ENCODE measurements at places on chromosomes 16 and 17.

DNA sequence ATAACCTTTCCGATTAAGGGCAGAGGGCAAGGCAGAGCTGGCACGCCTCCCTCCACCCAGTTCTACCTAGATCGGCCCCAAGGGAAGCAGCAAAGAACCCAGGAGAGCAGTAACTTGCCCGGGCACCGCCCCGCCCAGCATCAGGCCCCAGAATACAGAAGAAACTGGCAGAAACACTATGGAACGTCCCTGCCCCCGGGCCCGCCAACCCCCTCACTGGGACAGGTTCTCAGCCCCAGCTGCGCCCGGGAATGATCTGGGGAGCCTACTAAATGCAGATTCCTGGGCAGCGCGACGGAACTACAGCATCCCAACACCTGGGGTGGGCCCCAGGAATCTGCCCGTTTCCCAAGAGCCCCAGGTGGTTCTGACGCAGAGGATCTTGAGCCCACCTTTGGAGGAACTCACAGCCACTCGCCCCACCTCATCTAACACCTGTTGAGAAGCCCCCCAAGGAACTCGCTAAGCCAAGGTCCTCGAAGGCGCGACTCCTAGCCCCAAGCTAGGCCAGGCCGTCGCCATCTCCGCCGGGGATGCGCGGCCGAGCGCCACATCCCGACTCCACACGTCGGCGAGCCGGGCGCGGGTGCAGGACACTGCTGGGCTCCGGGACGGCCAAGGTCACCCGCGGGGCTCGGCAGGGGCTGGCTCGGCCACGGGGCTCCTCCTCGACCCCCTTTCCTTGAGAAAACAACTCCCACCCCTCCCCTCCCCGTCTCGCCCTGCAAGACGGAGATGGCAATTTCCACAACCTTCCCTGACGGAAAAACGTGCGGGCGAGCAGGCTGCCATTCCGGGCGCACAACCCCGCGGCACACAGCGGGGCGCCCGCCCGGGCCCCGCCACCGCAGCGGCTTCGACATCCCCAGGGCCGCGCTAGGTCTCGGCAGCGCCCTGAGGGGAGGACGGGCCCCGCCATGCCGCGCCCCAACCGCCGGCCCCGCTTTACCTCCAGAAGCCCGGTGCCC, 913 bp downstream of the CDIP1 start:
- DNase-seq, result no peak

DNA sequence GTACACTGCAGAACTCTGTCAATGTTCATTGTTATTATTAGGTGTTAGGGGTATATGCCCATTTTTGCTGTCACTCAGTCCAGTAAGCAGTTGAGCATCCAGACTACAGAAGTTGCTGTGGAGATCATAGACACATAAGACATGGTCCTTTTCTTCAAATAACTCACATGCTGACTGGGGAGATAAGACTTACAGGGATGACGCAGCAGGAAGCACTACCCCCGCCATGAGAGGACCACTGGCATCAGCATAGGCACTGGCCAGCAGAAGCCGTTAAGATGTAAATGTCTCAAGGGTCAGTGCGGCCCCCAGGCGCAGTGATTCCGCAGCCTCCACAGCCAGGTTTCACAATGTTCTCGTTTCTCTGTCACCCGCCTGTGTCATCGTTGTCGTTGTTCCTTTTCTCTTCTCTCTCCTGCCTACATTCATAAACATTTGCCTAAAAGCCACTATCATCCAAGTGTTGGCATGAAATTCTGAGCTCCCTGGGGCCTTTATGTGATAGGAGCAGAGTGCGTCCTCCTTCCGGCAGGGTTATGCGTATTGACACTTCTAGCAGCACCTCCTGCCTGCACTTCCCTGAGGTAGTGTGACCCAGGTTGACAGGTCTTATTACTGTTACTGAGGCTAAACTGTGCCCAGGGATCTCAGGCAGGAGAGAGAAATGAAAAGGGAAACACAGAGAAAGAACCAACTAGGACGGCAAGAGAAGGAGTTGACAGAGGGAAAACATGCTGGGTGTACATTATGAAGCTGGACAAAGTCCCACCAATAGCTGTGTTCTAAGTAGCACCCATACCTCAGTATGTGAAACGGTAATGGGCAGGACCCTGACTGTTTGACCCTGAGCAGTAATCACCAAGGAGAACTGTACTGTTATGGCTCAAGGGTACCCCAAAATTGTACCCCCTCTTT, 17.9 kb downstream of the TANGO6 start:
- DNase-seq, result no peak

- no peak for DNase-seq
Observed at GRCh38 chr17:69900829-69901228, 174.2 kb upstream of the KCNJ16 start.

DNA sequence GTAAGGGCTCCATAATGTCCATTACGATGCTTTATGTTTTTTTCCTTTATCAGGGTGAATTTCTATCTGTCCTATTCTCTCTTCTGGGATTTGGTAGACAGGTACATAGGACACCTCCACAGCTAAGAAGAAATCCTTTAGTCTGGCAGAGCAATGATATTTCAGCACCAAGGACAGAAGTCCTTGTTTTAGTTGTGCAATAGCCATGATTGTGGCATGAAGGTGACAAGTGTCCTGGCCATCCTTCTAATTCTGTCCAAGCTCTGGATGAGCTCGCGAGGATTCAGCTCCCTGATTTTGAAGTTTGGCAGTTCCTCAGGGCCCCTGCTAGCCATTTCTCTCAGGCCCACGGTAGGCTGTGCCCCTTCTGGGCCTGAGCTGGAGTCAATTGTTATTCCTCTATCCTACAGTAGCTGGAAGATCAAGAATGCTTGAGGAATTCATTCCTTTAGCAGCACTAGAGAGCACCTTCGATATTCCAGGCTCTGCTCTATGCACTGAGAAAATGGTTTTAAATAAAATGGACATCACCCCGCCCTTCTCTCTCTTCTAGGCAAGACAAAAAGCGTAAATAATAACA, 320.8 kb downstream of the XYLT1 start:
- no peak for DNase-seq

- no peak for DNase-seq
Observed at GRCh38 chr17:83012200-83012785, 67.1 kb upstream of the METRNL start.

DNA sequence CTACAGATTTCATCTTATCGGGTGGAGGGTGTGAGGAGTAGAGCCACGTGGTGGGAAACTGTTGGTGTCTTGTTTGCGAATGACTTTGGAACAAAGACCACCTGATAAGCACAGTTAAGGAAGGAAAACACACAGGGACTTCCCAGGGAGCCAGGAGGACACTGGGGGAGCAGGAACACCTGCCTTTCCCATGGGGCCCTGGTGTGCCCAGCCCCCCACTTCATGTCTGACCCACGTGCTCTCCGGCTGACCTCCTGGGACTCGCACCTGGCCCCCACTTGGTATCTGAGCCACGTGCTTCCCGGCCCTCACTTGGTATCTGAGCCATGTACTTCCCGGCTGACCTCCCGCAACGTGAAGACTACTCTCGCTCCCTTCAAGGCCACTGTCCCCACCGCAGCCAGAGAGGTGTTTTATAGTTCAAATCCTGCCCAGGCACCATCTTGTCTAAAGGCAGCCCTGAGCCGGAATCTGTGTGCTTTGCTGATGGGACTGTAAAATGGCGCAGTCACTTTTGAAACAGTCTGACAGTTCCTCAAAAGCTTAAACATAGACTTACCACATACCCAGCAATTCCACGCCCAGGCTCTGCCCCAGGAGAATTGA, 5.4 kb upstream of the CSNK1D start:
- no peak for DNase-seq

GRCh38 chr17:20800146-20800545, 220.6 kb downstream of the CDRT15L2 start:
- no peak for DNase-seq

DNA sequence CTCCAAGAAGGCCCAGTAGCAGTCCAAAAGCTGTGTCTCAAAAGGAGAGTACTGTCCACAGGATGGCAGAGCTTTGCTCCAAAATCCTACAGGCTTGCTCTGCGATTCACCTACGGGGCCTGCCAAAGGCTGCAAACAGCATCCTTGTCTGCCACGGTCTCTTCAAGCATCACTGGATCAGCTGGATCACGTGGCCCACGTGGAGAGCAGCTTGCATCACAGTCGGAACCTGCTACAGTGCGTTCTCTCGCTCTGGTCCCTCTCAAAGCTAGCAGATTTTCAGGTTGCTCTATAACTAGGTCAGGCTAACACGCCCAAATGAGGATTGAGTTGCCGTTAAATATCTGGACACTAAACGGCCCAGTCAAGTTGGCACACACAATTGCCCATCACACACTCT, 8.4 kb upstream of the TIMM22 start:
- no peak for DNase-seq

DNA sequence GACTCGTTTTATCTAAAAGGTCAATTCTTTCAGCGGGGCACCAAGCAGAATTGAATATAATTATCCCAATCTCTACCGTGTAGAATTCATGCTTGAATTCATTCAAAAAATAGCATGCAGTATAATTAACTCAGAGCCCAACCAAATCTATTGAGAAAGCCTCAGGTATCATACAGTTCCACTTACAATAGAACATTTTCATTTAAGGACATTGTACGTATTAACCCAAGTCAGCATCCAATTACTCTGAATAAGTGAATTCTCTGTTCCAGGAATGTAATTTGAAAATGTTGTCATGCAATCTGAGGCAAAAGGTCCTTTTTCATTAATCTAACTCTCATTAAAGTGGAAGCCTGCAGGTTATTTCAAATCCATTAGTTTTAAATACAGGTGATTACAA, 78.5 kb downstream of the SALL1 start:
- DNase-seq, result no peak

DNA sequence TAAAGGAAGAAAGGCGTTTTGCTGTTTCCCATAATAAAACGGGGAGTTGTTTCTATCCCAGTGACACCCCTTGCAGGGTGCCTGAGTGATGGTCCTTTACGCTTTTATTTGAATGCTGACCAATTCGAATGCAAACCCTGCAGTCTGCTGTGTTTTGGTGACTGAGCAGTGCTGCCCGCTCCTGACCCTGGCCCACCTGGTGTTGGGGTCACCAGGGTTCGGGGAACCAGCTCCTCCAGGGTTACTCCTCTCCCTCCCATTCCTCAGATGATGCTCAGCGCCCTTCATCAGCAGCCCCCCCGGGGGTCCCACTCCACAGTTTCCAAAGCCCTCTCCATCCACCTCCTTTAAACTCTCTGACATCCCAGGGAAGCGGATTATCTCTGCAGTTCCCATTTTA, 6.0 kb downstream of the CA4 start:
- DNase-seq, result no peak

GRCh38 chr17:58280480-58281217, at the start of gene MPO:
Gene MPO, minus strand, starts transcription at chr17:58280935. Its CDS starts 177 bp downstream, at chr17:58280758.
- DNase-seq, result no peak

DNA sequence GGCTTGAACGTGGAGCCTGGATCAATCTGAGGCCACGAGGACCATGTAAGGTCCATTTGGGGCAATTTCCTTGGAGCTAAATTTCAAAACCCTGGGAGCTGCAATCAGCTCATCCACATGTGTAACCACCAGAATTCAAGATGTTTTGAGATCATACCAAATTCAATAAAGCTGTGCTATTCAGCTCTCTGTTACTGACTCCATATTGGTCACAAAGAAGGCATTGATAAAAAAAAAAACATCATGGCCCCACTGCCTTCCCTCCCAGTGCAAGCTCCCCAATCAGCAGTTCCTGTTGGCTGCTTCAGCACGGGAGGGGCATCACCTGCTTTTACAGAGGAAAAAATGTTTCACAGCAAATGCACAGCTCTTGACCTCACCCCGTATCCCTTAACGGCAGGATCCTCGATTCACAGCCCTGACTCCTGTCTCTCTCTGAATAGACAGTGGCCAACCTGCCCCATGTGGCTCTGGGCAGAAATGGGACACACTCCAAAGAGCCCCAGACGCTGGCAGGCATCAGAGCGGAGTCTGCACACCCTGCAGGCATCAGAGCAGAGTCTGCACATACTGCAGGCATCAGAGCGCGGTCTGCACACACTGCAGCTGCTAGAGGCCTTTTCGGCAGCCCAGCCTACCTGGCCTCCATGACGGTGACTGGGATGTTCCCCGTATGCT, 37.1 kb downstream of the FANCA start:
- no peak for DNase-seq

DNA sequence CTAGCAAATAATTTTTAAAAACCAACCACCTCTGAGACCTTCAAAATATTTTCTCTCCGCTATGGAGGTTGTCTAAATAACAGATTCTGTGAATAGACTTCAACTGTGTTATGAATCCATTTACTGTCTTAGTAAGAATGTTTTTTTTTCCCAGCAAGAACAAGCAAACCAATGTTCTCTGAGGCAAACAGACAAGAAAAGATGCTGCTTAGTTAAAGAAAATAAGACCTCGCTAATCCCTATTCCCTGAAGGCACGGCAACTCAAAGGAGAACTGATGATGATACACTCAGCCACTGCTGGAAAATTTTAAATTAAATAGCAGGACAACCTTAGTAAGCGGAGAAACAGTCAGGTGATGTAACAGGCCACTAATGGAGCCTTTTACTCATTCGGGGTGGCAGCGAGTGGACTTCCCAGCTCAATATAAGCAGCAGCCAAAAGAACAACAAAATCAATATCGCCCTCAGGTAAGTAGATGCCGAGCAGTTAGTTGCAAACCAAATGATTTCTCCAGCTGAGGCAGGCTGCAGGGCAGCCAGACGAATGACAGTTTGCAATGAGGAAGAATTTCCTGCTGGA, 81.8 kb downstream of the CPPED1 start:
- DNase-seq, result no peak

DNA sequence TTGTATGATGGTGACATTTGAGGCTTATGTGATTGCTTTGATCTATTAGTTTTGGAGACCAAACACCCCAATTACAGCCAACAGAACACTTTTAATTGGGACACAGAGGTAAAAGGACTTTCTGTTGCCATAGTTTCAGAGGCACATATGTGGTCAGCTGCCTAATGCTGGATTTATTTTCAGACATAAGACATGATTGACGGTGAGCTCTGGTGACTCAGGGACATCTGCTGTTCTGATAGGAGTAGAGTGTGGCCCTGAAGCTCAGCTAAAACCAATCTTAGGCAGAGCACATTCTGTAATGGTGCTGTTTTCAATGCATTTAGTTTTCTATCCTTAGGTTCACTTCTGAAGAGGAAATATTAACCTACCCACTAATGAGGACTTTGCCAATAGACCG, 247.1 kb downstream of the UTP18 start:
- DNase-seq, result no peak

DNA sequence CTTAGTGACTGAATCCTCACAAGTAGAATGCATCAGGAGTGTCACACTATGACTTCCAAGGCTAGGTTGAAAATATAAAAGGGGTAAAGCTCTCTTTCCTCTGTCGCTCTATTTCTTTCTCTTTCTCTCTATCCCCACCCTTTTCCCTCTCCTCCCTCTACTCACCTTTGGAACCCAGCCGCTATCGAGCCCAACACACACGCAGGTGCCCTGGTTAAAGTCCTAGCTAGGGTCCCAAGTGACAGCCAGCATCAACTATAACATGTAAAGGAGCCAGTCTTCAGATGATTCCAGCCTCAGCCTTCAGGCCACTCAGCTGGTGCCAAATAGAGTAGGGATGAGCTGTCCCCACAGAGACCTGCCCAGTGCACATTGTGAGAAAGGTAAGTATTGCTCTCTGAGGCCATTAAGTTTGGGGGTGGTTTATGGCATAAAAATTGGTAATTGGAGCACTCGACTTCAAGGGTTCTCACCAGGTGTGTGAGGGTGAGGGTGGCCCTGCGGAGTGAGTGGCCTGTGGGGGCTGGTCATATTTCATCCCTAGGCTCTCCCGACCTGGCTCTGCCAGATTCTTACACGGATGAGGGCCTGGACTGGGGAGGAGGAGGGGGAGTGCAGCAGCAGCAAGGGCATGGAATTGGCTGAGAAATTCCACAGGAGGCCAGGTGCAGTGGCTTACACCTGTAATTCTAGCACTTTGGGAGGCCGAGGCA, 14.9 kb upstream of the C16orf54 start:
- DNase-seq, result no peak

- DNase-seq, result no peak
Observed at GRCh38 chr17:76909971-76910760, 42.0 kb downstream of the MGAT5B start.
